Effector CD8-positive, alpha-beta T cell (primary cell): ENCODE measurements at places on chromosomes 16 and 17.

- DNase-seq = no peak
Measured at GRCh38 chr16:86198206-86199118, 299.5 kb downstream of the IRF8 start.

DNA sequence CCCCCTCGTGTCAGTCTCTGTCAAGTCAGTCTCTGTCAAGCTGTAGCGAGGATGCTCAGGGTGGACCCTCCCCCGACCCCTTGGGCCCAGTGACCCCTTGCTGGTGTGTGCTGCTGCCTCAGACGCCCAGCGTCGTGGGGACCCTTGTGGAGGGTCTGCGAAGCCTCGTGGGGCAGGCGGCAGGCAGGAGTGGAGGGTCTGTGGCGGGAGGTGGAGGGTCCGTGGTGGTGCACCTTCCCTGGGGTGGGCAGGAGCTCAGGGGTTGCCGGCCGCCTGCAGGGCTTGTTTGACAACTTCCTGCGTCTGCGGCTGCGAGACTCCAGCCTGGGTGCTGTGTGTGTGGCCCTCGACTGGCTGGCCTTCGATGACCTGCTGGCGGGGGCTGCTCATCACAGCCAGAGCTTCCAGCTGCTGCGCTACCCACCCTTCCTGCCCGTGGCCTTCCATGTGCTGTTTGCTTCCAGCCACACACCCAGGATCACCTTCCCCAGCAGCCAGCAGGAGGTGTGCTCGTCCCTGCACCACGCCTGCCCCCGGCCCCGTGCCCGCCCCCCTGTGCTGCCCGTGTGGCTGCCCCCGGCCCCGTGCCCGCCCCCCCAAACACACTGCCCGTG is 5.6 kb downstream of the GNG13 start:
- no peak for DNase-seq

DNA sequence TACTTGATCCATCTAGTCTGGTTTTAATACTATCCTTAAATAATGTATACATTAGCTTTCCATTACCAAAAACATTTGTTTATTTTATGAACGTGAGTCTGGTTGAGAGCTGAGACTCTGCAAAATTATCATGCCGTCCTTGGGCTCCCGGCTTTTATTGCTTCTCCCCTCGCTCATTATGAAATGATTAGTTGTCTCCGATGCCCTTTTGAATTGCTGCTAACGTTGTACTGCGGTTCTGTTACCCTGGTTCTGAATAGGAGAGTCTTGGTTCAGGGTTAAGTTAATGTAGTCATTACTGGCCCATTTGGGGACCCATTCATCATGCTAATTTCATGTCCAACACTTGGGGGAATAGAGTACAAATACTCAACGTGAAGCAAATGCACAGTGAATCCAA is 12.8 kb downstream of the XYLT1 start:
- DNase-seq = no peak

DNA sequence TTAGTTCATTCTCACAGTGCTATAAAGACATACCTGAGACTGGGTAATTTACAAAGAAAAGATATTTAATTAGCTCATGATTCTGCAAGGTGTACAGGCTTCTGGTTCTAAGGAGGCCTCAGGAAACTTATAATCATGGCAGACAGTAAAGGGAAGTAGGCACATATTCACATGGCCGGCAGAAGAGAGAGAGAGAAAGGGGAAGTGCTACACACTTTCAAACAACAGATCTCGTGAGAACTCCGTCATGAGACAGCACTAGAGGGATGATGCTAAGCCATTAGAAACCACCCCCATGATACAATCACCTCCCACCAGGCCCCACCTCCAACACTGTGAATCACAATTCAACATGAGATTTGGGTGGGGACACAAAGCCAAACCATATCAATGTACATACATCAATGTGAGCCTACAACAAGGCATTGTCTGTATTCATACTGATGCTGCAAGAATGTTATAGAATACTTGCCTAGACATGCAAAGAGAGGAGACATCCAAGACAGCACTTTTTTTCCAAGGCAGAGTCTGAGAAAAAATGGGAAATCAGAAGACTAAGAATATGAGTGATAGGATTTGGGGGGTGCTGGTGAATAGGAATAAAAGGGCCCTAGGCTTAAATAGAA is 114.8 kb upstream of the XYLT1 start:
- DNase-seq = no peak

GRCh38 chr17:42502926-42503325 is 33.1 kb upstream of the NAGLU start:
- no peak for DNase-seq

DNA sequence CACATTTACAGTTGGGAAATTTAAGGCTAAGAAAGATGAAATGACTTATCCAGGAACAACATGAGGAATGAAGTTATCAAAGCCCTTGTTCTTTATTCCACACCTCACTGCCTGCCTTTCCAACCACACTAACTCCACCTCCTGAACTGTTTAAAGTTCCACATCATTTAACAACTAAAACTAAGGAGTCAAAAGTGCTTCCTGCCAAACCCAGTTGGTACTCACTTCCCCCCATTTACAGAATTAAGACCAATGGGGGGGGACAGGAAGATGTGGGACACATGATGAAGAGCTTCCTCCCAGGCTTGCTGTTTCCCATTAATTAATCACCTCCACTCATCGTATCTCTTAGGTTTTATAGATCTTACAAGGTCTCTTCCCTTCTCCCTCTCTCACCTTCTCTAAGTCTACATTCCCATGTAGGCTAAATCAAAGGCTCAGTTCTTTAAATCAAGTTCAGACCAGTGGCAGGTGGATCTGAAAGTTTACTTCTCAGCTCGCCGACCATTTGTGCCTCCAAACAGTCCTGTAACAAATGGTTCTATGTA is 19.2 kb upstream of the TMEM101 start:
- no peak for DNase-seq

GRCh38 chr17:38898291-38898679 is 27.1 kb upstream of the LASP1NB start:
- no peak for DNase-seq

- DNase-seq = no peak
Measured at GRCh38 chr16:55403464-55403863, 75.5 kb upstream of the MMP2 start.

DNA sequence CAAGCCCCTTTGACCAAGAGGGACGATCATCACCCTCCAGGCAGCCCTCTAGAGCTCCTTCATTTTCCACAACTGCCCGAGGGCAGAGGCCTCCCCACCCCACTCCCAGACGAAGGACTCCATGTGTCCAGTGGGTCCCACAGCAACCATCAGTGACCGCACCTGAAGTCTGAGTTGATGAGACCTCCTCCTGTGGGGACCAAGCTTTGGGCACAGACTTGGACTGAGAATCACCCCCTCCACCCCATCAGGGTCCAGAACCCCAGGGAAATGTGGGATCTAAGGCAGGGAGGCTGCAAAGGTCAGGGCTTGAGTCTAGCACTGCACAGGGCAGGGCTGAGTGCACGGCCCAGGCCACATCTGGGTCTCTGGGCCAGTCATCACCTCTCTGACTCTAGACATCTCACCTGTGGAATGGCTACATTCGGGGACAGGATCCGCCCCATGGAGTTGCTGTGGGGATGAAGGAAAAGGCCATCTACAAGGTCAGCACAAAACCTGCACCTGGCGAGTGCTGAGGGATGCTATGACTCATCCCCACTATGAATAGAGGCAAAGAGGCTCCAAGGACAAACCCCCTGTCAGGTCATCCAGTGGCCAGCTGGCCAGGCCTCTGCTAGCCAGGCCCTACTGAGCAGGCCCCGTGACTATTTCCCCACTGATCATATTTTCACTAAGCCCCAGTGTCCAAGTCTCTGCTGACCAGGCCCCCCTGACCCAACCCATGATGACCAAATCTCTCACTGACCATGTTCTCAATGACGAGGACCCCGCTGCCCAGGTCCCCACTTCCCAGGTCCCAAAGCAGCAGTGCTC is 38.4 kb downstream of the TNFRSF13B start:
- no peak for DNase-seq

DNA sequence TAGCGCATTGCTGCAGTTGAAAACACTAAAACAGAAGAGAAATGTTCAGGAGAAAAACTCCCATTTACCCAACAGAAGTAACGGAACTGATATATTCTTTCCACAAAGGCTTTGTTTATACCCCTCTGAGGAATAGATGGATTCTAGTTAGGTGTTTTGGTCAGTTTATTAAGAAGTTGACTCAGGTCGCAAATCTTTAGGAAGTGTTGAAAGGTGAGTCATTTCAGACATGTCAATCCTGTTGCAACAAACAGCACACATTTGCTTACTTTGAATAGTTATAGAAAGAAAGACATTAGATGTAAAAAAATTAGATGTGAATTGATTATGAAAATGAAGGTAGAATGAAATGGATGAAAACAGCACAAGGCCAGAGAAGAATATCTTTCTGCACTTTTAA is 941.0 kb downstream of the KCNJ2 start:
- no peak for DNase-seq

GRCh38 chr17:2369551-2370210 is 31.2 kb downstream of the MNT start:
- no peak for DNase-seq

DNA sequence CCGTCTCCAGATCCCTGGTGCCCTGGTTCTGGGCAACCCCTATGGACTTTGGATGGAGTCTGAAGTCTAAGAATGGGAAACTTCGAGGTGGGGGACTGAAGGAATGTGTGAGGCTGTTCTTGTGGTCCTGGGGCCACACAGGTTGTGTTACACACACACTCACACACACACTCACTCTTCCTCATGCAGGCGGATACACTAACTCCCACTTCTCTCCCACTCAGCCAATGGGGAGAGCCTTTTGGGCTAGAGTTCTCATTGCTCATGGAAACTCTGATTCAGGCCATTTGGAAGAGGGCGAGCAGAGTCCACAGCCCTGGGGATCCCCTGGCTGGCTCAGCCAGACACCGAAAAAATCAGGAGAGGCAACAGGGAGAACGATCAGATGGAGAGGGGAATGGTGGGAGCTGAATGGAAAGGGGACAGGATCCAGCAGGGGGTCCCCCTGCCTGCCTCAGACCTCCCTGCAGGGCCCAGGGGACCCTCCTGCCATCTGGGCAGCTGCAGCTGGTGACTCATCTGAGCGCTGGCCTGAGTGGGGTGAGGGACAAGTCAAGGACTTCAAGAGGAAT is 9.1 kb downstream of the IGFBP4 start:
- DNase-seq = no peak

DNA sequence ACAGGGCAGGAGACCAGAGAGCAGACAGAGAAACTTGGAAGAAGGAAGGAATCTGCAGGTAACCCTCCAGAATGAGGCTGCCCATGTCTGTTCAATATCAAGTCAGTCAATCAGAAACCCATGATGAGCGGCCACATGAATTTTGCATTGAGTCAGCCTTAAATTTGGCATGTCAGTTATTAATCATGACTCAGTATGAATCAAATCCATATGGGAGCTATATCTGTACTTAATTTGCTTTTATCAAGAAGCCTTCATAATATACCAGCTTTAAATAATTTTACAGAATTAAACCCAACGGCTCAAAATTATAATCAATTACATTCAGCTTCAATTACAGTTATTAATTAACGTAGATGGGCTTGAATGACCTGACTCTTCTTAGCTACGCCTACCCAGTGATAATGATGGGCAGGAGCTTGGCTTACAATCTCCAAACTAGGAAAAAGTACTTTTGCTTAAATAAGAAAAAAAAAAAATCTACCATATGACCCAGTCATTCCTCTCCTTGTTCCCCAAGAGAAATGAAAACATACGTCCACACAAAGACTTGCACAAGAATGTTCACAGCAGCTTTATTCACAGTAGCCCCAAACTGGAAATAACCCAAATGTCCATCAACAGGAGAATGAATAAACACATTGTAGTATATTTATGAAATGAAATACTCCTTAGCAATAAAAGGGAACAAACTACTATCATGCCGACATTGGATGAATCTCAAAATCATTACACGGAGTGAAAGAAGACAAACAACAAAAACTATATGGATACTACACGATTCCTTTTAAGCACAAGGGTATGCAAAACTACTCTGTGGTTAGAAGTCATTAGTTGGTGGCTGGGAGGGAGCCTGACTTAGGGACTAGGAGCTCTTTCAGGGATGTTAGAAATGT is 48.6 kb downstream of the SLC39A11 start:
- no peak for DNase-seq

DNA sequence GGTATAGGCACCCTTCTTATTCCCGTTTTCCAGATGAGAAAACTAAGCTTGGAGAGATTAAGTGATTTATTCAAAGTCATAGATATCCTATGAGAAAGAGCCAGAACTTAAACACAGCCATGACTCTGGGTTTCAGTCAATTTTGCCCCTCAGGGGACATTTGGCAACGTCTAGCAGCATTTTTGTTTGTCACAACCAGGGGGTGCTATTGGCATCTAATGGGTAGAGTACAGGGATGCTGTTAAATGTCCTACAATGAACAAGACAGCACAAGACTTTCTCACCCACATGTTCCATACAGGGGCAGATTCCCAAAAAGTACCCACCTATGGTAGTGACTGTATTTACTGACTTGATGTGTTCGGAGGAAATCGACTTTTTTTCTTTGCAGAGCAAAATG is 4.8 kb upstream of the SHISA9 start:
- no peak for DNase-seq

GRCh38 chr16:89581045-89581695 is 5.6 kb downstream of the CPNE7 start:
- DNase-seq = no peak

DNA sequence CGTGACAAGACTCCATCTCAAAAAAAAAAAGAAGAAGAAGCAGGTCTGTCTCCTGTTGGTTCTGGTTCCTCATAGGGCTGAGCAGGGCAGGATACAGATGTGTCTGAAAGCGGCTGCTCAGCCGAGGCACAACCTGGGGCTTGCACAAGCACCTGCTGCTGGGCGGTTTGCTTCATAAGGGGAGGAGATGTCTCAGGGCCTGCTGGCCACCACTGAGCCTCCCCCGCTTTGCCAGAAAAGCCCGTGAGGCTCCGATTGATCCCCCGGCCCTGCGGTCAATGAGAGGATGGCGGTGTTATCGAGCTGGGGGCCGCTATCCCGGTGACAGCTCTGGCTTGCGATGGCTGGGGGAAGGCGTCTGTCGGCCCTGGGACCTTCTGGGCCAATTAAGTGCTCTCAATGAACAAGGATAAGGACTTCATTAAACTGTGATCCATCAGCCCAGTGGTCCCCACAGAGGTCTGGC is 162.0 kb downstream of the SDK2 start:
- no peak for DNase-seq

DNA sequence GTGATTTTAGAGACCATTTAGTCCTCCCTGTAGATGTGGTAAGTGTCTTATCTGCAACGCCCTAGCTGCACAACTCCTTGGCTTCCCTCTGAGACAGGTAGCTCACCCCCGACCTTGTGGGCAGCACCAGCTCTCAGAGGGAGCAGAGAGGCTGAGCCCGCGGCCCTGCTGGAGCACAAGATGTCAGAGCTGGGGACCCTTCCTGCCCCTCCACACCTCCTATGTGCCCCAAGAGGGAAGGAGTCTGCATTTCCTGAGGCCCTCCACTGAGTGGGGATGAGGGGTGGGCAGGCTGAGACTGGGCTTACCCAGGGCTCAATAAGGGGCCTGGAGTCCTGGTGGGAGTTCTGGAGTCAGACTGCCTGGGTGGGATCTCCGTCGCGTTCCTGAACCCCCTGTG is 12.2 kb upstream of the ADGRG1 start:
- no peak for DNase-seq

DNA sequence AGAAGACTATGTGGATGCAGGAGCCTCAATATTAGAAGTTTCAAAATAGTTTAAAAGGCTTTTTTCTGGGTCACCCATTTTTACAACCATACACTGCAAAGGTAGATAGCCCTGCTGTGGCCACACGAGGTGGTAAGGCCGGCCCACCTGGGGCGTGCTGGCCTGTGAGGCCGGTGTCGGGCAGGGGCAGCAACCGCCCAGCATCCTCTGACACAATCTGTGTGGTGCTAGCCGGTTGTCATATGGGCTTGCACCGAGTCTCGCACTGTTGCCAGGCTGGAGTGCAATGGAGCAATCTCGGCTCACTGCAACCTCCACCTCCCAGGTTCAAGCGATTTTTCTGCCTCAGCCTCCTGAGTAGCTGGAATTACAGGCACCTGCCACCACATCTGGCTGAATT is 44.0 kb downstream of the CFAP20 start:
- no peak for DNase-seq
